ENCODE measurements at places on chromosomes 6 and 20. TPM values are rescaled to one million over a fixed set of nuclear protein-coding genes. Genes with fewer than 3 reads are reported as not detected.

Gene TENT5A
- 45.5 TPM for total RNA-seq

Gene KIF25
- total RNA-seq, result not detected

Gene ZNF311
- 1.5 TPM for total RNA-seq

Gene CGA
- total RNA-seq, result 32.0 TPM

Gene FRS3
- total RNA-seq, result 0.99 TPM

Gene ID4
- total RNA-seq, result 68.6 TPM

Gene MMP24
- total RNA-seq, result 0.39 TPM

Gene DDR1
- 59.3 TPM for total RNA-seq

Gene THBS2
- total RNA-seq, result 393 TPM

Data from skin of body (tissue), 3 donors.